ENCODE measurements at places on chromosomes 5 and 9.

GRCh38 chr9:104682642-104683041 is 11.7 kb upstream of the OR13D1 start:
- DNase-seq = peak; percentile 2

DNA sequence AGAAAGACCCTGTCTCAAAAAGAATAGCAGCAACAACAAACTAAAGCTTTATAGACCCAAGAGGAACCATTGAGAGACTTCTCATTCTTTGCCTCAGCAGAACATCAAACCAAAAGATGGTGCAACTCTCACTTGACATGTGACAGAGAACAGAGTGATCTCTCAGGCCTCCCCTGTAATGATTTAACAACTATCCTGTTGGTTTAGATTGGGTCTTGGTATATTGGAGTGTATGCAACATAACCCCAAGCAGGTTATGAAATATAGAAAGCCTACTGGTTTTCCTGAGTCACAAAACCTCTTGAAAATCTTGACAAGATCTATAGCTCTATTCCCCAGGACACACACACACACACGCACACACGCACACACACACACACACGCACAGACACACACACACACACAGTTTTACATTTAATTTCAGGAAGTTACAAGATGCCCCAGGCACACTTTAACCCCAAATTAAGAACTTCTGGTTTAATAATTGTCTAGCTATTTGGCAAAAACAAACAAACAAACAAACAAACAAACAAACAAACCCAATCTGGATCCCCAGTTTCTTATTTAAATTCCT is 6.5 kb upstream of the FGF1 start:
- DNase-seq = no peak

DNA sequence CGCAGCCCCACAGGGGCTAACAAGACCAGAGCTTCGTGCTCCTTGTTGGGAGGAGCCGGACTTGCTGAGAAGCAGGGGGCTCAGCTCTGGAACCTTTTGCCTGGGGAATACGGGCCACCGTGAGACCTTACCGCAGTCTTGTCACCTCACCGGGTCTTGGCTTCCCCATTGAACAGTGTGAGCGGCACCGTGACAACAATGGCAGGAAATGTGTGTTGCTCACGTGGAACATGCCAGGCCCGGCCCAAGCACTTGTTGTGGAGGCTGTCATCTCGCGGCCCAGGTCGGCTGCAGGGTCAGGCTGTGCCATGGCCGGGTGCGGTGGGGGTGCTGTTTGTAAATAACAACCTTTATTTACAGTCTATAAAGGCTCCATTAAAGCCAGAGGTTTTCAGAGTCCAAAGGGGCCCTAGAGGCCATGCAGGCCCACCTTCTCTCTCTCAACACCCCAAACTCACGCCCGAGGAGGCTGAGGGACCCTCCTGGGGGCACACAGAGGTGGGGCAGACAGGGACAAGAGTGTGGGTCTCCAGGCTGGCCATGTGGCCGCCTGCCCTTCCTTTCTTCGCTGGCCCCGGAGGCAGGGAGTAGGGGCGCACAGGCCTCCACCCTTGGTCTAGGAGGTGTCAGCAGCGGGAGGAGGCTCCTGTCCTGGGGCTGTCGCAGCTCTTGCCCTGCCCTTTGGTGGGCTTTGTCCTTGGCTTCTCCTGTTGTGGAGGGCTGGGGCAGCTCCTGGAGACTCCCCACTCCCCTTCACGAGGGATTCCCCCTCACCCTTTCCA is 79.7 kb downstream of the TSPAN17 start:
- no peak for DNase-seq

GRCh38 chr9:73683862-73684591 is 532.4 kb downstream of the ANXA1 start:
- DNase-seq = no peak

DNA sequence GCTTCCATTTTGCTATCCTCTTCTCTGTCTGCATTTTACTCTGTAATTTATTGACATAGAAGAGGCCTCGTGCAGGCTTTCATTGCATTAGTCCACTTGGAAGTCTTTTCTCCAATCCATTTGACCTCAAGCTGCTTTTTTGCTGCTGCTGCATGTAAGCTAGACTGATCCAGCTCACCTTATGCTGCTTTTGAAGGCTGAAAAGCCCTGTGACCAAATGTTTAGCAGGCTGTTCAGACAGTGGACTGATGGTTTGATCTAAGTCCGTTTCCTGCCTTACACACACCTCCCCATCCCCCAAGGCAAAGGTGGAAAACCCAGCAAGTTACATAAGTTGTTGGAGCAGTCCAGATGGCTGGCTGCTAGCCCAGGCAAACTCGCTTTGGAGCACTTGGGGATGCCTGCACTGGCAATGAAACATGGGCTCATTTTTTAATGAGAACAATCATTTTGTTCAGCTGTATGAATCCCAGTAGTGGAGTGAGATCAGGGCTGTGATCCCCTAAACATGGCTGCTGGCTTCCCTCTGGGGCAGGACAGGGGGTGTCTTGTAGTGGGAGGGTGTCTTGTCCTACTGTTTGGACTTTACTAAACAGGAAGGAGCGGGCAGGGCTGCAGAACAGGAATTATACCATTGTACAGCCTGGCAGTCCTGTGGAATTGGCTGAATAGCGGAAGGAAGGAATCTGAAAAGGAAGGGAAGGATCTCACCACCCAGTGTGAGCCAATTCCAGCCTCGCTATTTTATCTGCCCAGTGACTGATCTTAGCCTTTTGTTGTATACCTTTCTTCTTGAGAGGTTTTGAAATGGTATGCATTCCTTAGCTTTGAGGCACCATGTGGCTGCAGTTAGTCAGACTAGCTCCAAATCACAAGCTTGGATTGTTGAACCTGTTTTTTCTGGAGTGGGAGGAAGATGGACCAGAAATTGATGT is 212.0 kb downstream of the ARHGAP26 start:
- no peak for DNase-seq

DNA sequence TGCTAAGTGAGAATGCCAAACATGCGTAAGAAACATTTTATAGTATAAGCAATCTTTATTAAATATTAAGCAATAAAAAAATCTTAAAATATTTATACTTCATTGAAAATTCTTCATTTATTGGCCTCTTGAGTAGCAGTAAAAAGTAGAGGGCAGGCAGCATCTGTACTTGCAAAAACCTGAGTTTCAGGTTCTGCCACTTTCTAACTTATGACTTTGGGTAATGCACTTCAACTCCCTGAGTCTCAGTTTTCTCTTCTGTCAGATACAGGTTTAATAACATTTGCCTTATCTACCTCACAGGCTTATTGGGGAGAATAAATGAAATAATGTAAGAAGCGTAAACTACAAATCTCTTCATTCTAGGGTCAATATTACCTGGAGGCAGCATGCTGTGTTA is 19.8 kb upstream of the MCTP1 start:
- no peak for DNase-seq

DNA sequence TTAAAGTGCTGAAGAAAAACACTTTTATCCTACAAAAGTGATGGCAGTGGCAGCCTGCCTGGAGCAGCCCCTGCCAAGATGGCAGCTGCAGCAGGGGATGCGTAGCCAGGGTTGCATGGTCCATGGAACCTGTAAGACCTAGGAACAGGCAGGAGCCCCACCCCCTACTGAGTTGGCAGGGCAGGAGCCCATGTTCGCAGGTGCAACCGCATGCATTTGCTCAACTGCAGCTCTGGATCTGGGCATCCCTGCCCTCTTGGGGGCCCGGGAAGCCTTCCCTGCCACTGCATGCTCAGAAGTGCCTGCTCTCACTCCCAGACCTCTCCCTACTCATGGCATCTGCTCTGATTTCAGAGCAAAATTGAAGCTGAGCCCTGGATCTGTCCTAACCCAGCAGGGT is 779.6 kb downstream of the CDH18 start:
- DNase-seq = no peak

DNA sequence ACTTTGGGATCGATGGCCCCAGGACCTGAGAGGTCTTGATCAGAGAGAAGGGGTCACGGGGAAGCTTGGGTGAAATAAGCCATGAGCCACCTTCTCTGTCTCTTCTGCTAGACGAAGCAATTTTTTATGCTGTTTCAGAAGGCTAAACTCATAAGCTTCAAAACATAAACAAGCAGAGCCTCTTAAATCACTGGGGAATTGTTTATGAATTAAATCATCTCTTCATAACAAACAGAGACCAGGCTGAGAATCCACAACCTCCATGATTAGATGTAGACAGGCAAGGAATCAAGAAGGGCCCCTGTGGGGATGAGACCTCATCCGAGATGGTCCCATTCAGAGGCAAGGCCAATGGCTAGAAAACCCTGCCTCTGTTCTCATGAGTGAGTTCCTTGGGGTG is 21.7 kb upstream of the TCOF1 start:
- DNase-seq = no peak

DNA sequence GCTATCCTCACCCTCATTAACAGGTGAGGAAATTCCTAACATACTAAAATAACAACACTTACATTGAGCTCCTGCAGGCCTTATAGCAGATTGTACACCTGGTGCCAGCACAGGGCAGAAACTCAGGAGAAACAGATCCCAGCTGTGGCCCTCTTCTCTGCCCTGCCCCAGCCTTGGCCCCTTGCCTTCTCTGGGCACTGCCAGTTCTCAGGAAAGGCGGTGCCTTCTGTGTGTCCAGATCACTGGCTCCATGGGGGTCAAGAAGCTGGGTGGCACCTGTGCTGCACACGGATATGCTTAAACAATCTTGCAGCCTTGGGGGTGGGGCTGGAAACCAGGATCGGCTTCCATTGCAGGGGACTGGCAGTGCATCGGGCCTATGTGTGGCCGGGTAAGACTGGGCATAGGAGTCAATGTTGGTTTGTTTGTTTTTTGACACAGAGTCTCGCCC is 19.3 kb downstream of the KYAT1 start:
- DNase-seq = no peak

DNA sequence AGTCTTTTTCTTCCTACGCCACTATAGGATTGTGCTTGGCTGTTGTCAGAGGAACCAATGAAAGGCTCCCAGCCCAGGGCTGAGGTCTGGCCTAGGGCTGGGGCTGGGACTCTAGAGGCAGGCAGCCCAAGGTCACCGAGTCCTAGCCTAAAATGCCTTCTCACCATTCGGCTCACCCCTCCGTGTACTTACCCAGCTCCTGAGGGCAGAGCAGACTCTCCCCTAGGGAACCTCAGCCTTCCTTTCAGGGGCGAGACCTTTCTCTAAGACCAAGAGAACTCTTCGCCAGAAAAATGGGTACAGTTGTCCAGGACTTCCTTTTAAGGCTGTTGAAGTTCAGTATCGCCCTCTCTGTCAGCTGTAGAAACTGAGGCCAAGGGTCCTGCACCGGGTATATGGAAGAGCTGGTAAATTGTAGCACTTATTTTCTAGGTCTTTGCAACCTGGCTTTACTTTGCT is 1.7 kb upstream of the SPRY4 start:
- no peak for DNase-seq

- DNase-seq = no peak
Measured at GRCh38 chr5:134579284-134579771, 53.3 kb downstream of the SAR1B start.

DNA sequence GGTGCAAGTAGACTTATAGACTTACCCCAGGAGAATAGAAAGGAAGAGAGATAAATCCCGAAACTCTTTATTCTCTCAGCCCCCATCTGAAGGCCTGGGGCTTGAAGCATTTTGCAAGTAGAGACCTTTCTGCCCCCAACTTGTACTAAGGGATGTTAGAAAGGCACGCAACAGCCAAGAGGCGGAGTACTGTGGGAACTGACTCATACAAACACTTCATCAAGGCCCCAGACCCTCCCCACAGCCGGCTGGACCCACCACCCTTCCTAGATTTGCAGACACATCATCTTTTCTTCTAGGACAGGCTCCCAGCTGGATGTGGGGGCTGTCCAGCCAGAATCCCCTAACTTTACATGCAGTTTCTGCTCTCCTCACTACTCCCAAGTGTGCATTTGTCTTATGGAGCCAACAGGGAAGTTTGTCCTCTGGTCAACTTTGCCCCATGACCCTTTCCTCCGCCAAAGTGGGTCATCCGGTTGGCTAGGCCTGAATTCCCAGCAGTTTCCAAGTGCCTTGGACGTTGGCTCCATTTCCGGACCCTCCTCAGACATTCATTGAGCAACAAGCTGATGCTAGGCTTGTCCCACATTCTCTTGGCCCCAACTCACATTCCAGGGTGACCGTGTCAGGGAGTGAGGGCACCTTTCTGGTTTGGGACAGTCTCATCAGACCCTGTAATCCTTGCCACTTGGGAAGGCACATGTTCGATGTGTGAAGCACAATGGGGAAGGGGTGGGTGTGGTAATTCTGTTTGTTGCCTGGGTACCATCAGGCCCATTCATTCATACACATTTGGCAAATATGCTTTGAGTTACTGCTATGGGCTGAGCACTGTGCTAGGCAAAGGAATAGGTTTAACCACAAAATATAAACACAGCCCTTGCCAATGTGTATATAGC is 64.6 kb downstream of the ABLIM3 start:
- DNase-seq = no peak

- DNase-seq = no peak
Measured at GRCh38 chr5:159317849-159318248, 12.4 kb downstream of the IL12B start.

DNA sequence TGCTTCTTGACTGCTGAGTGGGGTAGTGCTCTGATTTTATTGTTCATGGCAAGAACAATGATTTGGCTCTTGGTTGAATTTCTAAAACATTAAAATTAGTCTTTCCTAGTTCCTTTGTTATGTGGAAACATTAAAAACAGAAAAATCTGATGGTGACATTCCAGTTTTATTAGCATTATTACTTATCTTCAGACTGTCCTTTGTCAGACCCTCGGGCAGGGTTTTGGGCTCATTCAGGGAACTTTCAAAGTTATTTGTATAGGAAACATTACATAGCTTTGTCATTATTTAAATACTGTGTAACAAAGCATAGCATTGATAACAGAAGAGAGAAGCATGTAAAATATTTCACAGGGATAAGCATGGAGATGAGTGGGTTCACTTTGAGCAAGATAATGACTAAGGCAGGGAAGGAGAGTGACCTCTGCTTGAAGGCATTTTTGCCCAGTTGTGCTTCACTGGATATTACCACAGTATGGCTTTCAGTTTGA is 119.9 kb downstream of the KDM4C start:
- DNase-seq = no peak

DNA sequence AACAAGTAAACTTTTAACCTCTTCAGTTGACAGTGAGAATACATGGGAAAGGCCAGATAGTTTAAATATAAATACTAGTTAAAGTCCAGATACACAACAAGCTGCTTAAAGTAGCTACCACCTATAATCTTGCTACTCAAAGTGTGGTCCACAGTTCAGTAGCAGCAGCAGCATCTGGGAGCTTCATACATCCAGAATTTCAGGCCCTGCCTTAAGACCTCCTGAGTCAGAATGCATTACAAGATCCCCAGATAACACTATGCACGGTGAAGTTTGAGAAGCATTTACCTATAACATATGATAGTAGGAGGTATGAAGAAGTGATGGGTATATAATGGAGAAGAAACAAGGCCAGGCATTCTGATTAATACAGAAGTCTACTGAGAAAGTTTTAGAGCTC is 244.5 kb downstream of the EFNA5 start:
- no peak for DNase-seq

GRCh38 chr5:133938929-133939328 is 29.5 kb downstream of the C5orf15 start:
- no peak for DNase-seq

GRCh38 chr5:59416451-59416850 is 477.1 kb downstream of the PDE4D start:
- no peak for DNase-seq
